Activated CD4-positive, alpha-beta T cell treated with anti-CD3 and anti-CD28 coated beads for 4 hours (primary cell): ENCODE measurements at places on chromosomes 2 and 18.

GRCh38 chr2:191682126-191682525, 4.2 kb downstream of the NABP1 start:
- DNase-seq: no peak

- DNase-seq: no peak
Observed at GRCh38 chr18:10249801-10250200, 204.6 kb upstream of the APCDD1 start.

- DNase-seq: no peak
Observed at GRCh38 chr2:96336104-96336775, 674 bp downstream of the NCAPH start.

DNA sequence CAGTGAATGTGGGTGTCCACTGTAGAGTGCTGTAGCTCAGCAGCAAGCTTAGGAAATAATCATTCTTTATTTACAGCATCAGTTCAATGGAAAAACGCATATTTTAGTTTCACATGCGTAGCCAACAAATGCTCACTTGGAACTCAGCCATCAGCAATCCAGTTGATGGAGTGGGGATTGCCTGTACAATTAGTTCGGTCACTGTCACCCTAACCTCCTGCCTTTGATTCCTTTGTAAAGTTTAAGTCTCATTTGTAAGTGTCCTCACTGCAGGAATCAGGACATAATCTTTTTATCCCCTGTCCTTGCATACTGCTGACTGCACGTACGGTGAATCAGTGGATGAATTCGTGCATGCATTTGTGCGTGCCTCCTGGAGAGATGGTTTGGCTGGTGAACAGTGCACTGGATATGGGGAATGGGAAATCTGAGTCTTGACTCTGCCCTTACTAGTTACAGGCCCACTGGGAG, 55.9 kb downstream of the RAB31 start:
- DNase-seq: no peak

- no peak for DNase-seq
Observed at GRCh38 chr2:57204364-57204763, 842.2 kb upstream of the VRK2 start.

DNA sequence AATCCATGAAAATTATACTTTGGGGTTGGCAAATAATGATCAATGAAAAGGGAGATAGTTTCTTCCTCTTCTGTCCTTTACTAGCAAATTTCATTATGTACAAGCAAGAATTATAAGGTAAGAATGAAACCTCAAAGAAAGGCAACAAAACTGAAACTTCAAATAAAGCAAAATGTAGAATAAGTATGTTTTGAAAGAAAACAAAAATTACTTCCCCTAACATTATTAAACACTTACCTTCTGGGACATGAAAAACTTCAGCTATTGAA, 29.4 kb downstream of the THADA start:
- DNase-seq: no peak

GRCh38 chr2:168545439-168546082, 89.5 kb downstream of the CERS6 start:
- DNase-seq: no peak

DNA sequence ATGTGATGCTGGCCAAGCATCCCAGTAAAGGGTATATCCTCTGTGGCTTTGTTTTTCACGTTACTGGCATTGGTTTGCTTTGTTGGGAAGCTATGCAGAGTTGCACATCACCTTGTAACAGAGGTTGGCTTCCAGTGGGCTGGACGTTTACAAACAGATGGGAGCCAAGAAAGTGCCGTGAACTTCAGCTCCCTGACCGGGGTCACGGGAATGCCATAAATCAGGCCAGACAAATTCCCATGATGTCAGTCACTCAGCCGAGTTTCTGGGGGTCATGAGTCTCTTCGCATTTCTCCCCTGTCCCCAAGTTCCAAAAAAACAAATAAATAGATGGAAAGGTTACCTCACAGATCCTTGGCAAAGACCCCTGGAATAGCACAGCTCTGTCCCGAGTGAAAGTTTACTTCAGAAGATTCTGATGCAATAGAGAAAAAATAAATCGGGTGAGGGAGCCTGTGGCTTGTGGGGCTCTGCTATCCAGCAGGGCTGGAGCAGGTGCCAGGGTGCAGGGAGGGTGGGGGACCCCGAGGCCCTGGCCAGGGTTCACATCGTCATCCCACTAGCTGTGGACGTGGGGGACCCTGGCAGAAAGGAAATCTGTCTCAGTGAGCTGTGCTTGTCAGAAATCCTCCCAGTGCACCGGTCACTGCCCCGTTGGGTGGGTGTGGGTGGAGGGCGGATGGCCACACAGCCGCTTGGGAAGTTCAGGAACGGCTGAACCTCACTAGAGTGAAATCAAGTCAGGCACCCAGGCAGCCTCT, 27.8 kb downstream of the TWIST2 start:
- DNase-seq: no peak

DNA sequence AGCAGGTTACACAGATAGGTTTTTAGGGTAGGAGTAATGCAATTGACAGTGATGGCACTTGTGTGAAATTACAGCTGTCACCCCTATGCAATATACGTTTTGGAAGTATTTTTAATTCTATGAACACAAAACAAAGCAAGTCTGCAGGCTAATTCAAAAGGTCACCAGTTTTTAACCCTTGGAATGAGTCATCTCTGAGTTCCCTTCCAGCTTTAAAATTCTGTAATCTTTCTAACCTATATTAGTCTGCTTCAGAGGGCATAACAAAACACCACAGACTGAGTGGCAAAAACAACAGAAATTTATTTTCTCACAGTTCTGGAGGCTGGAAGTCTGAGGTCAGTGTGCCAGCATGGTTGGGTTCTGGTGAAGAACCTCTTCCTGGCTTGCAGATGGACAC, 596.9 kb upstream of the HNMT start:
- no peak for DNase-seq

- DNase-seq: no peak
Observed at GRCh38 chr2:85681776-85682175, 12.4 kb upstream of the GNLY start.

- no peak for DNase-seq
Observed at GRCh38 chr2:183029219-183029618, 9.0 kb downstream of the NCKAP1 start.

DNA sequence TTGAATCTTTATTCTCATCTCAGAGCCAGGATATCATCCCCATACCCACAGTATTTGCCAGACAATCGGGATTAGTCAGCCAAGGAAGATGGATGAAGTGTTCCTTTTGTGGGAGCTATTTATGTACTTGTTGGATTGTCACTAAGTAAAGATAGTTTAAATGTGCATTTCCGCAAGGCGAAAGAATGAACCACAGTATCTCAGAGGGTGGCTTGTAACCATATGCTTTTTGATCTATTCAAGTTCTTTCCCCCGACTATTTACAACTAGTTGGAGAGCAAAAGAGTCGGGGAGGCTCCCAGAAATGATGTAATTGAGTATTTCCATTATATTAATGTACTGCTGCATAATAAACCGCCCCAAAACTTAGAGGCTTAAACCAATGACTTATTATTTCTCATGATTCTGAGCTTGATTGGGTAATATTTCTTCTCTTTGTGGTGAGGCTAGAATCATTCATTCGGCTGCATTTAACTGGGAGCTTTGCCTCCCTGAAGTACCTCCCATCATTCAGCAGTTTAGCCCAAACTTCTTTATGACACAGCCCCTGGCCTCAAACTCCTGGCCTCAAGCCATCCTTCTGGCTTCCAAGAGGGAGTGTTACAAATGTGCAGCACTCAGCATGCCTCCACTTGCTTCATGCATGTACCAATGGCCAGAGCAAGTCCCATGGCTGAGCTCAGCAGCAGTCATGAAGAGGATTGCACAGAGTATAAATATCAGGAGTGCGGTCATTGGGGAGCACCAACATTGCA, 423.7 kb downstream of the METTL4 start:
- no peak for DNase-seq

GRCh38 chr2:232328032-232328422, 50.5 kb upstream of the ALPP start:
- no peak for DNase-seq

- no peak for DNase-seq
Observed at GRCh38 chr18:32937066-32937465, 164.2 kb upstream of the KLHL14 start.

- DNase-seq: no peak
Observed at GRCh38 chr2:113196839-113197238, 23.1 kb downstream of the PSD4 start.

DNA sequence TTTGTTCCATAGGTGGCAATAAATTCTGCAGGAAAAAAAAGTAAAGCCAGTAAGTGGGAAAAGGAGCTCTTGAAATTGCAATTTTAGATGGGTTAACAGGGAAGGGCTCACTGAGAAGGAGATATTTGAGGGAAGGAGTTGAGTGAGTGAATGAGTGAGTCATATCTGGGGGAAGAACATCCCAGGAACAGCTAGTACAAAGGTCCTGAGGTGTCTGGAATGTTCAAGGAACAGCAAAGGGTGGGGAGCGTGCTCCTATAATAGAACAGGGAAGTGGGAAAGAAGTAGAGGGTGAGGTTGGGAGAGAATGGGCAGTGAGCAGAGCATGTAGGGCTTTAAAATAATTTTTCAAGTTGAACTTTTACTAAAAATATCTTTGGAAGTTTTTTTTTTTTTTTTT, 68.0 kb upstream of the PSME4 start:
- no peak for DNase-seq

DNA sequence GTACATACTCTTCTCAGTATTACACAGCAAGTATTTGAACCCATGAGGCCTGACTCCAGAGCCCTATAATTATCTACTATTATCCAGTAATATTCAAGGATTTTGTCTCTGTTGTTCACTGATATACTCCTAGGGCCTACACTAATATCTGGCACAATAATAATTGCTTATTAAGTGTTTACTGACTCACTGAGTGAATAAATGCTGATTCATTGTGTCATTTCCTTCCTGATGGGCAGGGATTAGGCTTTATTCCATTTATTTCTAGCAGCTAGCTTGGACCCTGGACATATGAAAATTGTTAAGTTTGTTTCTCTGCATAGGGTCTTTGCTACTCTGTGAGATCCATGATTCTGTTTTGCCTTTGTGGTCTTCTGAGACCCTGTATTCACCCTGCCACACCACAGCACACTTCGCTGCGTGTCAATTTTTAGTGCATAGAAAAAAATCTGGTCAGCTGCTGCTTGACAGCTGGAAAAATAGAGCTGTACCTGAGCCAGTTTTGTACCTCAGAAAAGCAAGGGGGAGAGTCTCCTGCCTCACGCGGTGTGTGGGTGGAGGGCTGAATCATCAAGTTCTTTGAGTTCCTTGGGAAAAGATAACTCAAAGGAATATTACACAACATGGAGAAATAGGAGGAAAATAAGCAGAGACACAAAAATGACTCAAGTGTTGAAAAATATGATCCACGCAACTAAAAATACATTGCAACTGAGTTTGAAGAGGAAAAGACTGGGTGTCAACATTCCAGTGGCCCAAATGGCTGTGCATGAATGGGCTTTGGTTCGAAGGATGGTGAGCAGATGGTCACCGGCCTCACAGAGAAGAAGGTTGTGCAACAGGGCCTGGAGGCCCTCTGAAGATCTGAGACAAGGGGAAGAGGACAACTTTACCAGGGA, 18.9 kb upstream of the DPP4 start:
- DNase-seq: no peak

DNA sequence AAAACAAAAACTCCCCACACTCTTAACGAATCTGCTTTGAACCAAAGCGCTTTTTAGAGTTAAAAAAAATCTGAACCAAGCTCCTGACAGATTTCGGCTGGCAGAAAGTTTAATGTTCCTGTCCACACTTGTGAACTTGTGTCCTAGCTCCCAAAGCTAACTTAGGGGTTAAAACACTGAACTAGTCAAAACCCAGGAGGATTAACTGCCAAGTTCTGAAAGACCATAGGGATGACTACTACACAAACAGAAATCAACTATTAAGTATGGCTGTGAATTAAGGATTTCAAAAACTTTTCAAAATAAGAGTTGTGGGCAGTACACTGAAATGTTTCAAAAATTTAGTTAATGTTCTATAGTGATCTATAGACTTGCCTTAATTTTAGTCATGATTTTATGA, 26.2 kb upstream of the CDKL4 start:
- no peak for DNase-seq

- no peak for DNase-seq
Observed at GRCh38 chr18:55384551-55385275, 203.3 kb downstream of the TCF4 start.

DNA sequence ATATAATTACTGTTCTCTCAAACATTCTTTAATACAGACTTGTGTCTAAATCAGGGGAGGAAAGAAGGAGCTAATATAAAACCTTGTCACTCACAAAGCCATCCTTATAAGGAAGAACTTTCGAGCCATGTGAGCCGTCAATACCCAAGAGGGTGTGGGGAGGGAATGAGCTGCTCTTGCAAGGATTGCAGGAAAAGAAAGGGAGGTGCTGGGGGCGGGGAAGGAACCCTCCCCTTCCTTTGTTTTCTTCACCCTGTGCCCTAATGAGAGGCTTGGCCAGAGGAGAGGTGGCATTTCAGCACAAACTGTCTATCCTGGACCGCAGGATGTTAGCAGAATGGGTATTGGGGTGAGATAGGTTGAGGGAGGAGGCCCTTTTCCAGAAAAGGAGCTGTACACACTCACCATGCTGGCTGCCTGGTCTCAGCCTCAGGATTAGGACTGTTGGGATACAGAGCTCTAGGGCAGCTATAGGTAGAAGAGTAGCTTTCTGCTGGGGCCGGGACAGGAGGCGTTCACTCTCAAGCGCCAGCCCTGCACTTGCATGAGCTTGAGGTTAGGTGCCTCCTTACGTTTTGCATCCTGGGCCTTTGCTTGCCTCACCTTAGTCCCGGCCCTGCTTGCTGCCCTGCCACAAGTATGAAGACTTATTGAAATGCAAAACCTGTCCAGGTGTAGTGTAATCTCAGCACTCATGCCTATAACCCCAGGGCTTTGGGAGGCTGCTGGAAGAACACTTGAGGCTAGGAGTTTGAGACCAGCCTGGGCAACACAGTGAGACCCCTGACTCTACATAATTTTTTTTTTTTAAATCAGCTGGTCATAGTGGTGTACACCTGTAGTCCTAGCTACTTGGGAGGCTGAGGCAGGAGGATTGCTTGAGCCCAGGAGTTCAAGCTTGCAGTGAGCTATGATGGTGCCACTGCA, 190.5 kb downstream of the LOXHD1 start:
- no peak for DNase-seq

GRCh38 chr2:222360146-222360545, 61.3 kb upstream of the PAX3 start:
- no peak for DNase-seq

DNA sequence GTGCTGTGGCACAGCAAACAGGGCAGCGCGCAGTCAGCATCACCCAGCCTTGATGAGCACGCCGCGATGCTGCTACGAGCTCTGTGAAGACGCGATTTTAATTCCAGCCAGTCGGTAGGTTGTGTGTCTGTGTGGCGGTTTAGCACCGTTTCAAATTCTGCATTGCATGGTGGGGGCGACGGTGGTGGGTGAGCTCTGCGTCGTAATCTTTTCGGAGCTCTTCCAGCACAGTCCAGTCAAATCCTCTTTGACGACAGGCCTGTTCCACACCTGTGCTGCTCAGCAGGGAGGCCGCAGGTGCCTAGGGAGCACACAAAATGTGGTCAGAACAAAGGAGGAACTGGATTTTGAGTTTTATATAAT, 8.6 kb downstream of the ALLC start:
- DNase-seq: no peak
